ENCODE measurements at places on chromosomes 16 and 17.
A peak's percentile ranks its signal among the peaks of the same experiment; 100 is the strongest.

- DNase-seq = no peak
These were observed 17.0 kb upstream of the IRX3 start for GRCh38 chr16:54303613-54304012.

DNA sequence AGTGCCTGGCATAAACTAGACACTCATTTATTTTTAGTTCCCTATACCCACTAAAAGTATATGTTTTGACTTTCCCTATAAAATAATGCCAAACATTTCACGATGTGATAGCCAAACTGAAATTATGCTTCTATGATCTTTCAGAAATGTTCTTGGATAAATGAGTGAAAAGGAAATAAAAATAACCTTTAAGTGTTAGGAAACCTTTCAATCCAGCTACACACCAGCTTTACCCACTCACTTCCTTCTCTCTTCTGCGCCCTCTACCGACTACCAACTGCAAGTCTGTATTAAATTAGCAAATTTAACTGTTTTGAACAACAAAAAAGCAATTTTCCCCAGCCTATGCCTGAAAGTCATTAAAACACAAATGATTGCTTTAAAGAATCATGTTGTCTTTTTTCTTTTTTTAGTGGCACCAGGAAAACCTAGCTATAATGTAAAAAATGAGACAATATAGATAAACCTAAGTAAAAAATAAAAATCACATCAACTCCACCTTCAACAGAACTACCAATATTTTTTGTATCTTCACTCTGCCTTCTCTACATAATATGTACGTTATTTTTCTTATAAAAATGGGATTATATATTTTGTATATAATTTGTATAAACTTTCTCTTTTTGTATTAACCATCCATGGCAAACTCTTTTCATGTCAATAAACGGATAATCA, 13.2 kb upstream of the TMEM100 start:
- DNase-seq = peak; percentile 74

DNA sequence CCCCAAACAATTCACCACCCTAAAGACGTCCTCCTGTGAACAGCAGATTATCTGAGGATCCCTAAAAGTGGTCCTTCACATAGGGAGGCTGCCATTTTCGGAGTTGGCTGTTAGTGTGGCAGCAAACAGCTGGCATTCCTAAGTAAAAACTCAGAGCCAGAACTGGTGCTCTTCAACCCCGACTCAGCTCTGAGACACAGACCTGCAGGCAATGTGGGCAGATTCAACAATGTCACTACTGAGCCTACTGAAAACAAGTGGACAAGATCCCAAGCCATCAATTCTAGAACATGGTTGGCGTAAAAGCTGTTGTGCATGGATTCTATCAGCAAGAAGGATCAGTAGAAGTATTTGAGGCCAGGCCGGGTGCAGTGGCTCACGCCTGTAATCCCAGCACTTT, 247.2 kb downstream of the NTN1 start:
- no peak for DNase-seq

DNA sequence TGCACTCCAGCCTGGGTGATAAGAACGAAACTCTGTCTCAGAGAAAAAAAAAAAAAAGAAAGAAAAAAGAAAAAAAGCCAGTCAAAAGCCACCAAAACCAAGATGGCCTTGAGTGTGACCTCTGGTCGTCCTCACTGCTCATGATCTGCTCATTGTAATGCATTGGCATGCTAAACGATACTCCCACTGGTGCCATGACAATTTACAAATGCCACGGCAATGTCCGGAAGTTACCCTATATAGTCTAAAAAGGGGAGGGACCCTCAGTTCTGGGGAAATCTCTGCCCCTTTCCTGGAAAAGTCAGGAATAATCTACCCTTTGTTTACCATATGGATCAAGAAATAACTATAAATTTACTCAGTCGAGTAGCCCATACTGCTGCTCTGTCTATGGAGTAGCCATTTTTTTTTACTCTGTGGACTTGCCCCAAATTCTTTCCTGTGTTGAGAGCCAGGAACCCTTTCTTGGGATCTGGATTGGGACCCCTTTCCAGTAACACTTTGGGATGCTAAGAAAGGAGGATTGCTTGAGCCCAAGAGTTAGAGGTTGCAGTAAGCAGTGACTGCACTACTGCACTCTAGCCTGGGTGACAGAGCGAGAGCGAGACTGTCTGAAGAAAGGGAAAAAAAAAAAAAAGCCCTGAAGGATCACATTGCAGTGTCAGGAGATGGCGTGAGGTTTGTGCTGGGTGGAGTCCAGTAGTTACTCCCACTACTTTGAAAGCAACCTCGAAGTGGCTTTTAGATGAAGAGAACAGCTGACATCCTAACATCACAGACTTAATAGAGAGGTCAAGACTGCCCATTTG, 3.7 kb upstream of the TMEM231 start:
- peak; percentile 15 for DNase-seq

DNA sequence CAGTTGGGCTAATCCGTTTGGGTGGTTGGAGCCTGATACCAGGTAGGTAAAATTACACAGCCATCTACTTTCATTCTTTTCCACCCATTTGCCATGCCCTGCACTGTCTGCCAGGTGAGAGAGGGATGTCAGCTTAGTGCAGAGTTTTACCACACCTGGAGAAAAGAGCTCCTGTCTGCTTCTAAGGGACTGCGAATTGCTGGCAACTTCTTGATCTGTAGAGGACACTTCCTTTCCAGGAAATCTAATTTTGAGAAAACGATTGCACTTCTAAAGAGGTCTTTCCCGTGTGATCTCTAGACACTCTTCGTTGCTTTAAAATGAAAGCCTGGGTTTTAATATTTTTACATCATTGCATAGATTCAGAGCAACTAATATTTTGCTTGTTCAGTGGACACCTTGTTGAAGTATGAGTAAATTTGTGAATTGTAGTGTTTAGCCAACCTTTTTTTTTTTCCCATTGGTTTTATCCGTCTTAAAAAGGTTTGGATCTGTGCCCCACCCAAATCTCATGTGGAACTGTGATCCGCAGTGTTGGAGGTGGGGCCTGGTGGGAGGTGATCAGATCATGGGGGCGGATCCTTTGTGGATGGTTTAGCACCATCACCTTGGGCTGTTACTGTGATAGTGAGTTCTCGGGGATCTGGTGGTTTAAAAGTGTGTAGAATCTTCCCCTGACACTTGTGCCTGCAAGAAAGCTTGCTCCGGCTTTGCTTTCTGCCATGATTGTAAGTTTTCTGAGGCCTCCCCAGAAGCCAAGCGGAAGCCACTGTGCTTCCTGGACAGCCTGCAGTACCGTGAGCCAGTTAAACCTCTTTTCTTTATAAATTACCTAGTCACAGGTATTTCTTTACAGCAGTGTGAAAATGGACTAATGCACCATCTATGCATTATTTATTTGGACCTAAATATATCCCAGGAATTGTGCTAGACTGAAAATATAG, 104.6 kb downstream of the PRKCA start:
- DNase-seq = no peak

GRCh38 chr17:44865231-44865660, 17.6 kb downstream of the HIGD1B start:
- peak; percentile 87 for DNase-seq

DNA sequence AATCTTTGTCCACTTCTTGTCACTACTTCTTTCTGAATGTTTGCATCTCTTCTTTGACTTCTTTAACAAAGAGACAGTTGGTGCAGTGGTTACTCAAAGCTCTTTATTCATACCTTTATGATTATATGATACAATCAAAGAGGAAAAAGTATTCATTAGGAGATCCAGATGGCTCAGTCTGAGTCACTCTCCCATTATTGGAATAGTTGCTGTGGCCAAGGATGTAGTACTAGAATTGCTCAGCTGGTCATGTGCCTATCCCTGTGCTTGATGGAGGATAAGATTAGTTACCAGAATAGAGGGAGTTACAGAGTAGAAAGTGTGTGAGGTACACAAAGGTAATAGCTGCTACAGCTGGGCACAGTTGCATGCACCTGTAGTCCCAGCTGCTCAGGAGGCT, 18.3 kb downstream of the BCAS3 start:
- DNase-seq = no peak

DNA sequence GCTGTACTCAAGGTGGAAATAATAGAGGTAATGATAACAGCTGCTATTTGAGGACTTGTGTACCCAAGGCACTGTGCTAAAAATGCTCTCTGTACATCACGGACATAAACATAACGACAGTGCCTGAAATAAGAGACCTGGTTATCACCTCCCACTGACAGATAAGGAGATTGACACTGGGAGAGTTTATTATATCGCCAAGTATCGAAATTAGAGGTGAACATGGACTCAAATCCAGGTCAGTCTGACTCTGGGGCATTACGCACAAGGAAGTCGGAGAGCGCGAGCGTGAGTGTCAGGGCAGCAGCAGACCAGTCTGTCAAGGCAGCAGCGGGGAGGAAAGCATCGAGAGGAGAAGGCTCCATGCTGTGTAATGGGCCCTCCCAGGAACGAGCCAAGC, 57.1 kb downstream of the GOSR1 start:
- DNase-seq = no peak

- DNase-seq = no peak
These were observed 35.0 kb upstream of the ALKBH5 start for GRCh38 chr17:18148586-18148985.

Measured in neural progenitor cell (in vitro differentiated cells).